ENCODE measurements at places on chromosomes 16 and 17.

GRCh38 chr16:79929260-79929965 is 328.9 kb upstream of the MAF start:
- DNase-seq: no peak

GRCh38 chr16:74829637-74830036 is 55.0 kb upstream of the FA2H start:
- DNase-seq: no peak

GRCh38 chr16:2827374-2827791 is 2.7 kb upstream of the ZG16B start:
- no peak for DNase-seq

- no peak for DNase-seq
Observed at GRCh38 chr17:73268582-73269328, 7.1 kb upstream of the CPSF4L start.

- no peak for DNase-seq
Observed at GRCh38 chr17:33118391-33119075, 126.9 kb downstream of the SPACA3 start.
